ENCODE measurements at places on chromosomes 12 and 14.
A peak's percentile ranks its signal among the peaks of the same experiment; 100 is the strongest.

DNA sequence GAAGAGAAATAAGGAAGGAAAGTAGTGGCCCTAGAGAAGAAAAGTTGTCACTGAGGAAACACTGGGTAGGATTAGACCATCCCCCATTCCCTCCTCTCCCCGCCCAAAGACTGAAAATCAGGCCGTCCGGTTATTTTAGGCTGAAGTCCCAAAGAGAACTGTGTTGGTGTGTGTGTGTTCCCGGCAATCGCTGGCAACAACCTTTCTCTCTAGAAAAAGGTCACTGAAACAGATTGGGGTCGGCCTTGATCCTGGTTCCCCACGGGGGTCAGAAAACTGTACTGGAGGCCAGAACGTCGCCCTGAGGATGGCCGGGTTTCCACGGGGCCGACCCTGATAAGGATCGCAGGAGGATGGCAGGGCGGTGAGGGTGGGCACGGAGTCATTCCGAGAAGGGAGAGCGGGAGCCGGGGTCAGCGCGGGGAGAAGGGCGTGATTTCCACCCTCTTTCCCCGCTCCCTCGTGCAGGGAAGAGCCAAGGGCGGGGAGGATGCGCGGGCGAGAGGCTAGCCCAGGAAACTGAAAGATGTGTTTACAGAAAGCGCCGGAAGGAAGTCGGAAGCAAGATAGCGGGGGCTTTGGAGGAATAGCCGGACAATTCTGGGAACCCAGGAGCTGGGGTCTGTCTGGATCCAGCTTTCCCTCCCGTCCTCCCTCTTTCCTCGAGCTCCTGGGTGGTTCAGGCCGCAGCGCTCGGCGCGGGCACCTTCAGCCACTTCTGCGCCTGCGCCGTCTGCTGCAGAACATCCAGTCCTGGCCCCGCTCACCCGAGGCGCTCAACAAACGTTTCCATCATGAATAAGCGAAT is 25.3 kb upstream of the SPTLC2 start:
- DNase-seq: peak; percentile 43

GRCh38 chr14:37490607-37491006 is 104.4 kb downstream of the FOXA1 start:
- no peak for DNase-seq

DNA sequence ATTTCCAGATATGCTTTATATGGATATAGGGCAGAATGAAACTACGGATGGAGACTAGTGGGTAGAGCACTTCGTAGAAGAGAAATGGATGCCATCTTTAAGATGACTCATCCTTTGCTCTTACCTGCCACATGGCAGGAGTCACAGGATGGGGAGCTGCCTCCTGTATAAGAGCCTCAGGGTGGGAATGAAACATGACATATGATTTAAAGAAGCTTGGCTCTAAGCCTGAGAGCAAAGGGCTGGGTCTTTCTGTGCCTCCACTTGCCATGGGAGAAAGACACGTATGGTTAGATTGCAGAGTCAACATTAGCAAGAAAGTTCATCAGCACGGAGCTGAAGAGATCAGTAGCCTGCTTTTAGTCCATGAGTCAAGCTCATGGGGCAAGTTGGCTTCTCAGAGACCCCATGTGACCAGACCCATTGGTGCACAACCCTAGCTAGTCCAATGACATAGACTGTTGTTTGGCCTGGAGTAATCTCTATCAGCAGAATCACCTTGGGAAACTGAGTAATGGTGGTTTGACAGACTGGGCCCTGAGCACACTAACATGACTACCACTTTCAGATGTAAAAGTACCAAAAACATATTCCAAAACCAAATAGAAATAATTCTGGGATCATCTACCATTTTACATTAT is 38.1 kb upstream of the IL22 start:
- DNase-seq: no peak

GRCh38 chr14:34184126-34184525 is 233.3 kb upstream of the EGLN3 start:
- DNase-seq: no peak

DNA sequence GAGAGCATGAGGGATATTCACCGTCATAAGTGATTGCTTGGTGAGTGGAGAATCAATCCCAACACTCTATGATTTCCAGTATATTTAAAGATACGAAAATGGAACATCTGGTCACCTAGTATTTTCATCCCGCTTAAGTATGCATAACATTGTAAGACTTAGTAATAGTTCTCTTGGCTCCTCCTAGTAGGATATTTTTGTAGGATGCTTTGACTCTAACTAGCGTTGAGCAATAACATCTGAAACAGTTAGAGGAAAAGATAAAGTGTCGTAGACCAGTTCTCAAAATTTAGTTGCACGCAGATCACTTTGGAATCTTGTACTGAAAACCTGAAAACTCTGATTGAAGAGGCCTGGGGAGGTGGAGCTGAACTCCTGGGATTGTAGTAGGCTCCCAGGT is 7.6 kb downstream of the SAMD4A start:
- DNase-seq: no peak

DNA sequence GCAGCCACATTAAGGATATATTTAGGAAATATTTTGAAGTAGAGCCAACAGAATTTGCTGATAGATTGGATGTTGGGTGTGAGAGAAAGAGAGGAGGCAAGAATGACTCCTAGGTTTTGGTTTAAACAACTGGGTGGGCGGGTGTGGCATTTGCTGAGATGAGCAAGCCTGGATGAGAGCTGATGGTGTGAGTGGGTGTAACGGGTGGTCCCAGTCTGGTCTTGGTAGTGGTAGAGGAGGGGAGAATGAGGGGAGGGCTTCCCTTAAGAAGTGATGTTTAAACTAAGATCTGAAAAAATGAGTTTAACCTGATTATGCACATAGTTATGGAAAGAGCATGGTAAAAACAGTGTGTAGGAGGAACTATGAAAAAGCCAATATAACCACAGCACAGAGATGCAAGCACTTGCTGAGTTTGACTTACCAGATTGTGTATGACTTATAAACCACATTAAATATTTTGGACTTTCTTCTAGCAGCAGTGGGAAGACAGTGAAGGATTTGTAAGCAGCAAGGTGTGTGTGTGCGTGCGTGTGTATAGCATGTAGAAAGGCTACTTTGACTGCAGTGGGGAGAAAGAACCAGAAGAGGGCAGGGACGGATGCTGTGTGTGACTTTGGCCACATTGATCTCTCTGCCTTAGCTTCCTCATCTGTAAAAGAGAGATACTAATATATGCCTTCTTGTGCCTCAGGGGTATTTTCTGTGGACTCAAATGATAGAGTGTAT is 139.7 kb downstream of the PRIMA1 start:
- DNase-seq: no peak

- no peak for DNase-seq
Measured at GRCh38 chr12:15256761-15257160, 35.5 kb upstream of the RERG start.

DNA sequence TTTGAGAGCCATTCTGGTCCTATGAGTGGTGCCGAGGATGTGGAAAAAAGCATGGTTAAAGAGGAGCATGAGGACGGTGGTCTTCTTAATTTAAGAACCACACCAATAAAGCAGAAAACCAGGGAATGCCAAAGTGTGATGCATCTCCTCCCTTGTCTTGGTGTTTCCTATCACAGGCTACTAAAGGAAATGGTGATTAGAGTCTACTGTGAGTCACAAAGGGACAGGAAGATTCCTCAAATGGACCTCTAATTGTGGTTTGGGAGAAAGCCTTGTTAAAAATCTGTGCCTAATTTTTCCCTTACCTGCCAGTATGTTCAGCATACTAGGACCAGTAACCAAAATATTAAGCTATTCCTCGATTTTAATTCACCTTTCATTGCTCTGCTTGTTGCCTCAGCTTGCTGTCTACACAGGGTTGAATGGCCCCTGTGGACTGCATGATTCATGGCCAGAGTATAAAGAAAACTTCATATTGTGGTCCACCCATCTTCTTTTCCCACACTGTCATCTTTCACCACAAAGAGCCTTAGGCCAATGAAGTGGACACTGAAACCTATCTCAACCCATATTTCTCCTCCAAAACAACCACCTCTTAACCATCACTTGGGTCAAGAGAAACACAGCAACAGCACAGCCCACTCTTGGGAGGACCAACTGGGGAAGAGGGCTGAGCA is 38.8 kb downstream of the DIO2 start:
- no peak for DNase-seq

DNA sequence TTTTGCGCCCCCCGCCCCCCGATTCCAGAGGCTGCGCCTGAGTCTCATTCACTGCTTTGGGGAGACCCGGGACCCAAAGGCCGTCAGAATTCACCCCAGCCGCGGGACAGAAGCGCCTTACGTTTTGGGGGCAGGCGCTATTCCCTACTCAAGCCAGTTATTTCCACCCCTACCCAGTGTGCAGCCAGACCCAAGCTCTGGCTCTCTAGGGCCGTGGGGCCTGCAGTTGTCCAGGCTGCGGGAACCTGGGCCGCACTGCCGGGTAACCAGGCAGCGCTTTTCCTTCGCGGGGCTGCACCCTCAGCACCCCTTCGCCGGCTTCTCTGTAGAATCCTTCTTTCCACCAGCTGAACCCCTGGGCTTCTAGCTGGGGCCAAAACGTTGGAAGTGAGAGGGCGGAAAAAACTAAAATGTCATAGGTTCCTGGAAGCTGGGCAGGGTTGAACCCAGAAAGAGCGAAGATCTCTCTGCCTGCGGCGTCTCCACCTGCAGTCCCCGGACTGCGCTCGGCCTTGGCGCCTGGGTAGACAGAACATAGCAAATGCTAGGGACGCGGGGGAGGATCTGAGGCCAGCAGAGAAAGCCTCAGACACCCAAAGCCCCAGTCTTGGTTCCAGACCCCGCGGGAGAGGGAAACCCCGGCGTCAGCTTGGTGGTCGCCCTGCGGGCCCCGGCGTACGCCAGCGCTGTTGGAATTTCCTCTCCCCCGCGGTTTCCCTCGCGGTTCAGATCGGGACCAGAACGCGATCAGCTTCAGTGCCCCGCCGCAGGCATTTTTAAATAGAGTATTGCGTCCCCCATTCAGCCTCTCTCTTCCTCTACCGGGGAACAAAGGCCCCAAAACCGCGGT is 18.3 kb downstream of the TBX3 start:
- DNase-seq: no peak

- DNase-seq: no peak
Measured at GRCh38 chr14:104512061-104512460, 67.5 kb upstream of the C14orf180 start.

DNA sequence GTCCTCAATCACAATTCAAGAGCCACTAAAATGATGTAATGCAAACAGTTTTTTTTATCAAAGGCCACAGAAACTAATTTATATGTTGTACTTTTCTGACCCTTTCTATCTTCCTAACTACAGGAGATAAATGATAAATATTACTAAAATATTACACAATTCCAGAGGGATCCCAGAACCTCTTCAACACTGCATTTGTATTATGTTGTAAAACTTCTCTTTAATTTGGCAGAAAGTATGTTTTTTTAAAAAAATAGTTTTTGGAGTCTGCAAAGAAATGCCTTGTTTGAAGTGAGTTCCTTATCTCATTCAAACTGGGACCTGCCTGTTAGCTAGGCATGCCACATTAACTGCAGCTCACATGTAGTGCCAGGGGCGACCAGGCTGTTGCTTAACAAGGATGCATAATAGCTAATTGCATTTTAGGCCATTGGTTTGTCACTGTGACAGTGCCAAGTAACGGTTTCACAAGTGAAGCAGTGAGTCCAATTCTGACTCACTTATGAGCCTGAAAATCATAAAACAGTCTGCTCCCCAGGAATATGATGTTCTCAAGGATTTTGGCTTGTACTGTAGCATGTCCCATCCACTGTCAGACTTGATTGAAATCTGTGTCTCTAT is 266.9 kb downstream of the KTN1 start:
- no peak for DNase-seq

DNA sequence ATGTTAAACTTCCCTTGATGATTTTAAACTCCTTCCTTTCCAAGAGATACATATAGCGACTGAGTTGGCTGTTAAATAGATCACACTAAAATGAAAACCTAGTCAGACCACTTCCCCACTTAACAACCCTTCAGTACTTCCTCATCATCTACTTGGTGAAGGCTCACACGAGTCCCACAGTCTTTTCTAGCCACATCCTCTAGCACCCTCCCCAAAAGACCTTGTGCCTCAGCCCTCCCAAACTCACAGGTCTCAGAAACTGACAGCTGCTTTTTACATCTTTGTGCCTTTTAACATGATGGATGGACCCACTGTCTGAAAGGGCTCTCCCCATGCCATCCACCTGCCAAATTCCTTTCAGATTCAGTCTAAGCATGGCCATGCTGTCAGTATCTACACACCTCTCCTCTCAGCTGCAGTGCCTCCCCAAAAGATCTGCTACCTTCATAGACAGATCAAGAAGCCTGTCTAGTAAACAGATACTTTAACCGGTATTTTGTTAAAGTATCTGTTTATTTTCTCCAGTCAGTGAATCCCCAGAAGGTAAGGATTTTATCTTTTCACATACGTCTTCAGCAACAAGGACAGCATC is 65.1 kb upstream of the GPHB5 start:
- DNase-seq: no peak

- peak; percentile 50 for DNase-seq
Measured at GRCh38 chr14:95442633-95443021, 73.8 kb downstream of the SYNE3 start.

DNA sequence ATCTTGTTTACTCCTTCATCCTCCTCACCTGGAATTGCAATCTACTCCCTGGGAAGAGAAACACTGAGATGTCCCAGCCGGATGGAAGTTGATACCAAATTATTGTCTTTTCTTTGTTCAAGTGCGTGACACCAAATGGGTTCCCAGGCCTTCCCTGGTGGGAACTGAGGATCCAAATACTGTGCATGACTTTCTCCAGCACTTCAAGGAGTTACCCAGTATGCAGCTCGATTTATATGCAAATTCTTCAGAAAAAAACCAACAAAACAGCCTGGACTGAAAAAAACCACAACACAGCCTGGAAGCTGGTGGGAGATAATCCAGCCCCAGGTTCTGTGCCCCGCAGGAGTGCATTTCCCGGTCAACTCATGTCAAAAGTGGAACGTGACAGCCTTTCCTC is 310.6 kb downstream of the GLT1D1 start:
- no peak for DNase-seq

GRCh38 chr12:88411689-88412088 is 168.6 kb downstream of the KITLG start:
- DNase-seq: no peak

DNA sequence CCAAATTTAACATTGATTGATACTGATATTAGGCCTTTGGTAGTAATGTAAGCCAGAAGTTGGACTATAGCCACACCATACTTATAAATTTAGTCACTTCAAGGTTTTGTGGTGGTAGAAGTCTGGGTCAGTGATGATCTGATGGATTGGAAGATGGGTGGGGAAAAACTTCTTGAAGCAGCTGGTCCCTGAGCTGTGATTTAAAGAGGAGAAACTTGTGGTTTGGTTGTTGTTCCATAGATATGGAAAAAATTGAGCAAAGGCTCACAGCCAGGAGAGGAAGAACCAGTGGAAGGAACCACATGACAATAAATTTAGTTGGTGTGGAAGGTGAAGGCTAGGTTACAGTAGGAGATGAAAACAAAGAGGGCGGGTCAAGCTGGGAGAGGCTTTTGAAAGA is 26.1 kb downstream of the PTHLH start:
- no peak for DNase-seq

GRCh38 chr12:56839915-56840325 is 76.8 kb downstream of the HSD17B6 start:
- DNase-seq: no peak

GRCh38 chr12:18443768-18444437 is 182.6 kb downstream of the PIK3C2G start:
- no peak for DNase-seq

GRCh38 chr14:36450550-36450949 is 69.5 kb downstream of the NKX2-1 start:
- DNase-seq: no peak

GRCh38 chr12:65331456-65331855 is 53.0 kb downstream of the MSRB3 start:
- no peak for DNase-seq

All from stimulated activated CD4-positive, alpha-beta T cell treated with anti-CD3 and anti-CD28 coated beads, Interleukin-15, amount 100 ng/mL, for 1 hour (primary cell).